ENCODE measurements at places on chromosomes 4 and X.

GRCh38 chrX:17082831-17083230 lies 136.4 kb downstream of the REPS2 start:
- no peaks in the 10 kb centered on the region for H3K27me3 ChIP-seq
- H3K4me3 ChIP-seq: no peak overlapping the region
- H3K27ac ChIP-seq: no peak overlapping the region
- H3K4me1 ChIP-seq: no peaks in the 10 kb centered on the region
- no peak for DNase-seq

DNA sequence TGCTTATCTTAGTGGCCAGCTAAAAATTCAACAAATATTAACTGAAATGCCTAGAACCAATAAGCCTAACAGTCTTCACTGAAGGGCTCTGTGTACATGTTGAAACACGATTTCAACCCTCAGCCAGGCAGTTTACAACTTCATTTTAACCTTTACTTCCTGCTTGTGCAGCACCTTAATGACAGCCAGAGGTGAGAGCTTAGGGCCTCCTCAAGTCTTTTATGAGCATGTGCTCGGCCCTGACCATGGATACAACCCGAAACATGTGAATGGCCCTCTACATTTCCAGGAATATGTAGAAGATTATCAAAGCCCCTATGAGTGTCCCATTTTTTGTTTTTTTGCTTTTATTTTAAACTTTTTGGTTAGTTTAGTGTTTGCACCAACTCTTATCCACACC lies 88.3 kb downstream of the MSN start:
- H3K27me3 ChIP-seq: no peaks in the 10 kb centered on the region
- DNase-seq: no peak

DNA sequence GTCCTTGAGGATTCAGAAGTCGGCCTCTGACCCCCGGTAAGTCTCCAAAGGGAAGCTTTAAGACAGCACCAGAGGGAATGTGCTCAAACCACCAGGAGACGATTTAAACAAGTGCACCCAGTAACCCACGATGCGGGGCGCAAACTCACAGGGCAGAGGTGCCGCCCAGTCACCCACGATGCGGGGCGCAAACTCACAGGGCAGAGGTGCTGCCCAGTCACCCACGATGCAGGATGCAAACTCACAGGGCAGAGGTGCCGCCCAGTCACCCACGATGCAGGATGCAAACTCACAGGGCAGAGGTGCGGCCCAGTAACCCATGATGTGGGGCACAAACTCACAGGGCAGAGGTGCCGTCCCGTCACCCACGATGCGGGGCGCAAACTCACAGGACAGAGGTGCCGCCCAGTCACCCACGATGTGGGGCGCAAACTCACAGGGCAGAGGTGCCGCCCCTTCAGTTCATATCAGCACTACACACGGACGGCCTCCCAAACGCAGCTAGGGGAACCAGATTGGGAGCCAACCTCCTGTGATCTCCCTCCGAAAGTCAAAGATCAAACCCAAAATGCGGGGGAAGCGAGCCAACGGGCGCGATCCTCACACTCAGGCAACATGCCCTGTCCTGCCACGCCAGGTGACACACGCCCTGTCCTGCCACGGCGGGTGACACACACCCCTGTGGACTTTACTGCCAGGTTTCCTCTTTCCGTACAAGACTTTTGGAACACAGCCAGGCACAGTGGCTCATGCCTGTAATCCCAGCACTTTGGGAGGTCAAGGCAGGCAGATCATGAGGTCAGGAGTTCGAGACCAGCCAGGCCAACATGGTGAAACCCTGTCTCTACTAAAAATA lies 11.3 kb downstream of the PPP2R3B start:
- no peak for DNase-seq
- no peak overlapping the region for H3K27ac ChIP-seq
- no peaks in the 10 kb centered on the region for H3K27me3 ChIP-seq
- H3K4me1 ChIP-seq: no peaks in the 10 kb centered on the region

GRCh38 chrX:40243755-40244515 lies 146.2 kb upstream of the BCOR start:
- H3K4me1 ChIP-seq: no peaks in the 10 kb centered on the region
- no peak overlapping the region for H3K4me3 ChIP-seq
- no peak overlapping the region for H3K27ac ChIP-seq
- no peaks in the 10 kb centered on the region for H3K36me3 ChIP-seq
- H3K27me3 ChIP-seq: no peaks in the 10 kb centered on the region

- no peaks in the 10 kb centered on the region for H3K36me3 ChIP-seq
- no peak overlapping the region for H3K27ac ChIP-seq
- H3K27me3 ChIP-seq: no peaks in the 10 kb centered on the region
These were observed 92.2 kb upstream of the PGRMC2 start for GRCh38 chr4:128379860-128380259.

DNA sequence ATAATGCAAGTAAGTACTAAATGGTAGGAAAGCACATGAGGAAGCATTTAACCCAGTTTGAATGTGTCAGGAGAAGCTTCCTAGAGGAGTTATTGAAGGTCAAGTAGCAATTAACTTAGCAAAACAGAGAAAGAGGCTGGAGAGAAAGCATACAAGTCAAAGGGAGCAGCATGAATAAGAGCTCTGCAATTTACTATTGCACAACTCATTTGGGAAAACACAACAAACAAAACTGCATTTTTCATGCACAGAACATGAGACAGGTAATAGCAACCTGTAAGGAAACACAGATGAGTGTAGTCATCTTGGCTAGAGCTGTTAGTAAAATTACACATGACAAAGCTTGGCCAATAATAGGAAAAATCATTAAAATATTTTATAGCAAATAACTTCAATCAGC lies 538.1 kb downstream of the PPP4R3C start:
- H3K36me3 ChIP-seq: no peaks in the 10 kb centered on the region
- H3K27me3 ChIP-seq: no peaks in the 10 kb centered on the region
- H3K4me3 ChIP-seq: no peak overlapping the region
- H3K4me1 ChIP-seq: no peaks in the 10 kb centered on the region
- H3K27ac ChIP-seq: no peak overlapping the region
- no peak for DNase-seq

- no peaks in the 10 kb centered on the region for H3K27me3 ChIP-seq
- no peaks in the 10 kb centered on the region for H3K36me3 ChIP-seq
- no peak overlapping the region for H3K27ac ChIP-seq
- DNase-seq: no peak
- no peaks in the 10 kb centered on the region for H3K4me1 ChIP-seq
These were observed 340.1 kb upstream of the NR3C2 start for GRCh38 chr4:148782284-148782683.

GRCh38 chr4:23212558-23212957 lies 519.8 kb downstream of the GBA3 start:
- no peaks in the 10 kb centered on the region for H3K27me3 ChIP-seq
- no peak overlapping the region for H3K27ac ChIP-seq
- DNase-seq: no peak
- H3K4me1 ChIP-seq: no peaks in the 10 kb centered on the region
- H3K4me3 ChIP-seq: no peak overlapping the region

DNA sequence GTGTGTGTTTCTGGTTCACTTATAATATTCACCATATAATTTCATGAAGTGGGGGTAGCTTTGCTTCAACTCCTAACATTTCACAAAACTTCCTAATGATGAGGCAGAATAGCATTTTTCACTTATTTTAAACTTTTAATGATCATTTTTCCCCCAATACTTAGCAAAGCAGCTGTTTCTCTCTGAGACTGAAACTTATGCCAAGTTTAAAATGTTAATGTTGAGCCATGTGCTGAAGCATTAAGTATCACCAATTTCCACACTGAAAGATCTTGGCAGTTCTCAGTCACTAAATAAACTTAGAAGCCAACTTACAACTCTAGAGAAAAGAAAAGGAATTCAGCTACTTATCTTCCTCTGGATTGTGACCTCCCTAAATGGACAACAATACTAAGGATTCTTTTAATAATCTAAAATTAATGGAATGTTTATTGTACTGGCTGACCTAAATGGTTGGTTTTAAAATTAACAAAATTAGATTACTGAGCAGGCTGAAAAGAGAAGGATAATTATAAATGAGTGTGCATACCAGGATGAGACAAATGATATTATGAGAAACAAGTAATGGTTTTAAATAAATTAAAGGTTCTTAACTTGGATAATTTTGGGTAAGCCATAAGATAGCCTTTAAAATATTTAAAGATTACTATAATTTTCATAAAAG lies 1429.4 kb upstream of the ADGRL3 start:
- H3K27ac ChIP-seq: no peak overlapping the region
- H3K4me1 ChIP-seq: no peaks in the 10 kb centered on the region
- H3K27me3 ChIP-seq: no peaks in the 10 kb centered on the region
- no peaks in the 10 kb centered on the region for H3K36me3 ChIP-seq
- H3K4me3 ChIP-seq: no peak overlapping the region
- no peak for DNase-seq

DNA sequence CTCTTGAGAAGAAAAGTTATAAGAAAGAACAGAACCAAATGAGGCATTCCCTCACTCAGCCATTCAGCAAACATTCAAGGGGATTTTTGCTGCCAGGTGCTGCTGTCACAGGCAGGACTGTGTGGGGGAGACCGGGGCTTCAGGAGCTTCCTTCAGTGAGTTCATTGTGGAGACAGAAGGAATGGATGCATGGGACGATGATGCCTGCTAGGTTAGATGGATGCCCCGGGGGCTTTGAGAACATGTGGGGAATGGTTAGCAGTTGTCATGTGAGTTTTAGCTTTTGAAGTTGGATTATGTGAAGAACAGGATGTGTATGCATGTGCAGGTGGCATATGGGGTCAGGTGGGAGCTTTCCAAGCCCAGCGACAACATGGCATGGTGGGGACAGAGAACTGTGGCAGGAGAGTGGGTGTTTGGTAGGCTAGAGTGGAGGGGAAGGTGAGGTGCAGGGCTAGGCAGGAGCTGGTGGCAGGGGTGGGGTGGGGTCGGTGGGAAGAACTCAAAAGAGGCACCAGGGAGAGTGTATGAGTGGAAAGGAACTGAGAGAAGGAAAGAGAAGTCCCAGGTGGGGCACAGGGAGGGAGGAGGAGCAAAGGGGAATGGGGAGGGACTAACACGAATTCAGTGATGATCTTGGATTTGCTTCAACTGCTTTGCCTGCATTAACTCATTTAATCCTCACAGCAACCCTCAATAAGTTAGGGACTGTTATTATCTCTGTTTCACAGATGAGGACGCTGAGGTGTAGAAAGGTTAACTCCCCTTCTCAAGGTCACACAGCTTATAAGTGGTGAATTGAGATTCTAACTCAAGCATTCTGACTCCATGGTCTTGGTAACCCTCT lies 8.4 kb downstream of the DCUN1D4 start:
- H3K4me1 ChIP-seq: peaks cover 20% of the 10 kb centered on the region
- no peak overlapping the region for H3K4me3 ChIP-seq
- DNase-seq: no peak
- no peaks in the 10 kb centered on the region for H3K27me3 ChIP-seq

GRCh38 chr4:121597346-121597934 lies 99.3 kb downstream of the ANXA5 start:
- DNase-seq: no peak
- H3K27ac ChIP-seq: no peak overlapping the region
- no peaks in the 10 kb centered on the region for H3K27me3 ChIP-seq
- H3K4me3 ChIP-seq: no peak overlapping the region

All from Panc1 (cell line).